ENCODE measurements at places on chromosomes 4 and X.

DNA sequence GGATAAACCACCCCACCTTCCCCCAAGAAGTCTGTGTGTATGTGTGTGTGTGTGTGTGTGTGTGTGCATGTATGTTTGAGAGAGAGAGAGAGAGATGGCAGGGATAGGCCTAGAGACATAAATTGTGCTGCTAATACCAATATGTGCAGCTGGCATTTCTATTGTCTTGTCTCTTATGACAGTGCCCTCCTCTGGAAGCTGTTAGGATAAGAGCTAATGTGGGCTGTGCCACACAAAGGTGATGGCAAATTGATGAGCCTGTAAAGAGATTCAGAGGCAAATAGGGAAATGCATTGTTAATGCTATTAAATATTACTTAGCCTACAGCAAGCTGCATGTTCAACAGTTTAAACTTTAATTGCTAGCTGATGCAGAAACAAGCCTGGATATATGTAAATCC, 332.0 kb downstream of the NKX6-1 start:
- DNase-seq = no peak

- no peak for DNase-seq
Measured at GRCh38 chr4:11469650-11470437, 41.1 kb upstream of the HS3ST1 start.

- DNase-seq = no peak
Measured at GRCh38 chr4:79842162-79842561, 230.9 kb downstream of the ANTXR2 start.

DNA sequence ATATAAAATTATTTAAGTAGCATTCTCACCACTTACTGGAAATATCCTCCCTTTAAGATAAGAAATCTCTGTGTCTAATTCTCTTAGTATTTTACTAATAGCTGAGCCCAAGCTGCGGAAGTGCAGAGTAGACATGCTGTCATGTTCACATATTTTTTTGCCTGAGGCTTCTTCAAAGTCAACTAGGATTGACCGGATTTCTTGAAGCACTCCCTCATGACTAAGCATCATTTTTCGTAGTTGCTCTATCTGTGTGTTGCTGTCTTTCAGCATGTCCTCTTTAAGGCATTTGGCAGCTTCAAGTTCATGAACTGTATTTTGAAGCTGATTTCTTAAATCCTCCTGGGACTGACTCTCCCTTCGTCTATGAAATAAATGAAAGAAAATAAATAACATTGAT, 36.9 kb downstream of the CCDC158 start:
- DNase-seq = no peak

GRCh38 chr4:73518340-73518739, 36.8 kb downstream of the AFM start:
- no peak for DNase-seq

DNA sequence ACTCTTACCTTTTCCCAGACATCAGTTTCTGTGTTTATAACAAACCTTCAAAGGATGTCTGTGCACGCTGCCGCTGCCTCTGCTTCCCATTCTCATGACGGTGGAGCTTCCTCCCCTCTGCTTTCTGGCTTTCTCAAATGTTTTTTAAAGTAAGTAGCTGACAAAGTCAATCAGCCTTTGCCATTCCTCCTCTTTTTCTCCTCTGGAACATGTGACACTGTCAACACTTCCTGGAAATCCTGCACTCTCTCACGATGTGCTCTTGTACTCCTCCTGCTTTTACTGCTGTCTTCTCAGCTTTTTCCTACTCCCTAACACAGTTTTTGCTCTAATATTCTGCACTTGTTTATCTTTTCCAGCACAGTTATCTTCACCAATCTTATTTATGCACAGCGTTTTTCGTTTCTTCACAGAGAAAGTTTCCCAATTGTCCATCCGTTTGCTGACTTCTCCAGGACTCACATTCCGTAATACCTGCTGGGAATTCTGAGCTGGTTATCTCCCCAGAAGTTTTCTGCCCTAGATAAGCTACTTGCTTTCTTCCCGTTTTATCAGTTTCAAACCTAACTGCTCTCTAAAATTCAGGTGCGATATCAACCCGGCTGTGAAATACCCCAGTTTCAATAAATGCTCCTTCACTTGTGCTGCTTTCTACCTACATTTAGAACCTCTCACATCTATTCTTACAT, 465.6 kb upstream of the AGA start:
- no peak for DNase-seq

DNA sequence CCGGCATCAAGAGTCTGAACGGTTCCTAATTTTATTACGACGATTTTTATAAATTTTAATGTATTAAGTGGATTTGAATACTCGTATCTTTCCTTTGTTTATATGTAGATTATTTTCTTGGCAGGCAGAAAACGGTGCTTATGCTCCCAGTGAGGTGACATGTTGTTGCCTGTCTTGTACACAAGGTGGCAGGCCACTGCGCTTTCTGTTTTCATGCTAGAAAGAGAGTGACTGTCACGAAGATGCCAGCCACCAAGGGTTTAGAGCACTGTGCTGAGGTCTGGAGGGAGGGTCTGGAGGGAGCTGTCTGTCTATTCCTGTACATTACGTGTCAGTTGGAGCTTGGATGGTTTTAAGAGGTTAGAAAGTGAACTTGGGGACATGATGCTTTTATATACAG, 87.7 kb downstream of the SHROOM2 start:
- DNase-seq = peak; percentile 13

GRCh38 chr4:159117968-159118367, 15.1 kb downstream of the RAPGEF2 start:
- no peak for DNase-seq
